Activated T-cell treated with anti-CD3 and anti-CD28 coated beads, Interleukin-2, amount 50 U/mL, for 1 hour (primary cell): ENCODE measurements at places on chromosomes 1 and 21.

DNA sequence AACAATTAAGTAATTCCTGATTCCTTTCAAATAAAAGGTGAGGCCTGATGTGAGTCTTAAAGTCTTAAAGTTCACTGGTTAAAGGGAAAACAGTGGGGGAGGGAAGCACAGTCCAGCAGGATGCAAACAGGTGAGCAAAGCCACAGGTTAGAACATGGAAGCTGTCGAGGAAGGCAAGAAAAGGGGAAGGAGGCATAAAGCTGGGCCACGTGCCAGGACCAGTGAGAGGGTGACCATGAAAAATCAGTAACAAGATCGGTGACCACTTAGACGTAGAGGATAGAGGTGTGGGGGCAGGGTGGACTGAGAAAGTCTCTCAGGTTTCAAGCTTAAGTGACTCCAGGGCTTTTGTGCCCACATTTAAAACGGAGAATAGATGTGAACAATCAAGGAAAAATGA is 231.3 kb downstream of the SETD4 start:
- DNase-seq, result no peak

GRCh38 chr21:31279986-31280385 is 64.1 kb downstream of the TIAM1 start:
- no peak for DNase-seq

GRCh38 chr1:9852004-9852403 is 28.2 kb upstream of the CLSTN1 start:
- no peak for DNase-seq

DNA sequence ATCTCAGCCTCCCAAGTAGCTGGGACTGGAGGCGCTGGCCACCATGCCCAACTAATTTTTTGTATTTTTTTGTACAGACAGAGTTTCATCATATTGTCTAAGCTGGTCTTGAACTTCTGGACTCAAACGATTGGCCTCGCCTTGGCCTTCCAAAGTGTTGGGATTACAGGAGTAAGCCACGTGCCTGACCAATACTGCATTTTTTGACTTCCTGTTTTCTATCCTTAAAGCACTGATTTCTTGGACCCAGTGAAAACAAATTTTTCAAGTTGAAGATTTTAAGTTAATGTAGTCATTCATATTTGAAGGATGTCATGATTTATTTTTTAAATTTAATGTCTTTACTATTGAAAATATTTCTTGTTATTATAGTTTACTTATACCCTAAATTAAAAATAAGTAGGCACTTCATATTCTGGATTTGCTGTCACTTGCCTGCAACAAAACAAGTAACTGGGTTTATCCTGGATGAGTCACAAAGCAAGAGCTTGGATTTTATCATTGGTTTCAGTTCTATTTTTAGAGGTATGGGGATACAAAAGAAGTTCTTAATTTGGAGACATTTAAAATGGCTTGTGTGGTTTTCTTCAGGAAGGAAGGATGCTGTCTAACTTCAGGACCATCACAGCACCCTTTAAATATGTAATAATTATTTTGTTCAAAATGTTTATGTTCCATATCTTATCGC is 2.2 kb upstream of the VPS45 start:
- no peak for DNase-seq

GRCh38 chr1:233598891-233599541 is 14.9 kb upstream of the KCNK1 start:
- no peak for DNase-seq

DNA sequence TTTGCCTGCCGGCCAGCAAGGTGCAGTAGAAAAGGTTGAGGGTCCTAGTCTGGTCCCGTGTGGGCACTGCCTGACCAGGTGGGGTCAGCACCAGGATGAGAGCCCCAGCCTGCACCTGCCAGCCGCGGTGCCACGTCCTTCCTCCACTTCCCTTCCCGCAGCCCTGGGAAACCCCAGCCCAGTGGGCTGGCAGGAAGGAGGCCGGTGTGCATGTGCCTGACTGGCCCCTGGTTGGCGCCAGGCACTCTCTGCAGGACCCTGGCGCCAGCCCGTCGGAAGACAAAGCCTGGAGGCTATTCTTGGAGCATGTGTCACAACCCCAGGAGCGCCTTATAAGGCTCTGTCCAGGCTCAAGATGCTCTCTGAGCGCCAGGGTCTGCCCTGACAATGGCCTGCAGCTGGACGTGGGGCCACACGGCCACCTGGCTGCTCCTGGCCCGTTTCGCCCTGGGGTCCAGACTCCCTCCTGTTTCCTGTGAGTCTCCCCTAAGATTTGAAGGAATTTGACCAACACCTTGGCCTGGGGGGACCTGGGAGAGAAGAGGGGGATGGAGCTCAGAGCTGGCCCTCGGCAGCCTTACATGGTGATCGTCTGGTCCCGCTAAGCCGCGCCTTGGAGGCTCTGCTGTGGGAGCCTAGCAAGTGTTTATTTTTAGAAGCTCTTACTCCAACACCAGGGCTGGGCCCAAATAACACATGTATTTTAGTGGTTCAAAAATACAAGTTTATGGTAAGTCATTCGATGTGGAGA is 31.9 kb upstream of the POFUT2 start:
- no peak for DNase-seq

DNA sequence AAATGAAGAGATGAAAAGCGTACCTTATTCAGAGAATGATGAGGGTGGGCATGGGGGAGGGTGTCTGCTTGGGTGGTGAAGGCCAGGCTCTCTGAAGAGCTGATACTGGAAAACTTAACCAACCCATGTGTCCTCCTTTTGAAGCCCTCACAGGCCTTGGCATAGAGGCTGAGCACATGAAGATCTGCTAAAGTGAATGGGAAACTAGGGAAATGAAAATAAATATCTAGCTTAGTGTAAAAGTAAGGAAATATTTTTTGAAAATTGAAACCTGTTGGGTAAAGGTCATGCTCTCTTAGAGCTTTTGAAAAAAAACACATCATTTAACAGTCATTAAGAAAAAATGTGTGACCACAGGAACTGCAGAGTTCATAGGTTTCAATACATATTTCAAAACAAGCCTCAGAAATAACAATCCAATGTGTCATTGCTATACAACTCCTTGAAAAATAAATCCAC is 40.5 kb upstream of the RALGPS2 start:
- no peak for DNase-seq

GRCh38 chr1:70384542-70384941 is 26.5 kb upstream of the CTH start:
- DNase-seq, result no peak

- no peak for DNase-seq
These were observed 43.4 kb downstream of the SHCBP1L start for GRCh38 chr1:182909578-182909977.

- no peak for DNase-seq
These were observed 105.9 kb downstream of the BCAR3 start for GRCh38 chr1:93575621-93576284.

GRCh38 chr1:211938561-211938997 is 96.8 kb downstream of the INTS7 start:
- no peak for DNase-seq

- DNase-seq, result no peak
These were observed 2.1 kb downstream of the CLCC1 start for GRCh38 chr1:108961198-108961597.

- DNase-seq, result no peak
These were observed 7.8 kb downstream of the ETS2 start for GRCh38 chr21:38813547-38813946.

DNA sequence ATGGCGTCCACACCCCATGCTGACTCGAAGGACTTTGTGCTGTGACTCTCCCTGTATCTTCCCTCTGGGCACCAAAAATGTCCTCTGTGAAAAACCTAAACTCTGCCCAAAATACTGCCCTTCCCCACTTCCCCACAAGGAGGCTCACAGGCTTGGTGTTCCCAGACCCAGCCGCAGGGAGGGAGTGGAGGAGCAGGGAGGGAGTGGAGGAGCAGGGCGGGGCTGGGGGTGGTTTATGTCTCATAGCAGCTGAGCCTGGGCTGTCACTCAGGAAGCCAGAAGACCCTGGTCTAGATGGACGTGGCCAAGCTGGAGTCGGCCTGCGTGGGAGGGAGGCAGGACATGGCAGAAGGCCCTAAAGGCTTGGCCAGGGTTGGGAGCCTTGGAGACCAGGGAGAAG is 461.7 kb downstream of the PTPRU start:
- DNase-seq, result no peak

DNA sequence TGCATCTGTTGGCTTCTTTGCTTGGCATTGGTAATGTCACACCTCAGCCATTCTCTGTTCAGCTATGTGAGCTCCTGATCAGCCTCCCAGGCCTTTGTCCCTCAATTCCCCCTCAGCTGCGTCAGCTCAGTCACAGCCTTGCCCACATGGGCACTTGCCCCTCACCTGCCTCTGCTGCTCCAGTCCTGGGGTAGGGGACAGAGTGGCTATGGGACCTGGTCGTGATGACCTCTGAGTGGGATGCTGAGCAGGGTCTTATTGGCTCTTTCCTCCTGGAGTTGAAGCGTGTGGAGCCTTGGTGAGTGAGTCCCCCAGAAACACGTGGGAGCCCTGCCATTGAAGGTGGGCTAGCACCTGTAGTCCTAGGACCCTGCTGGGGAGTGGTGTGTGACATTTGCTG is 61.4 kb upstream of the TLR5 start:
- no peak for DNase-seq

- no peak for DNase-seq
These were observed 52.7 kb downstream of the MIGA1 start for GRCh38 chr1:77831976-77832711.

DNA sequence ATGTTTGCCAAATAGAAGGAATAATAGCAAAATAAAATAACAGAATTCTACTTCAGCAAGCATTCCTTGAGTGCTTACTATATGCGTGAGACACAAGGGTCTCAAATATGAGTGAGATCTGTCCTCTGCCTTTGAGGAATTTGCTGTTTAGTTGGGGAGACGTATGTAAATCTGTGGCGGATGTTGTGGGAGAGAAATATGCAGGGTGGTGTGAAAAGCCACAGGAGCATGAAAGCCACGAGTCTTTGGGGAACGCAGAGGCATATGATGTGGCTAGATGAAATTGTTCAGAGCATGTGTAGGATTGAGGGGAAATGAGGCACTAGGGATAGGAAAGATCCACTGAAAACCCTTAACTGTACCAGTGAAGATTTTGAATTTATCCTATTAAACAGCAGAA is 244.4 kb downstream of the PBX1 start:
- DNase-seq, result no peak

- DNase-seq, result no peak
These were observed 69.5 kb downstream of the DDX20 start for GRCh38 chr1:111825217-111825616.

GRCh38 chr1:234929369-234929768 is 199.3 kb downstream of the TOMM20 start:
- DNase-seq, result no peak

GRCh38 chr1:46484783-46485490 is 4.7 kb upstream of the DMBX1 start:
- no peak for DNase-seq

GRCh38 chr1:31170486-31170735 is 69.3 kb downstream of the NKAIN1 start:
- DNase-seq, result no peak

DNA sequence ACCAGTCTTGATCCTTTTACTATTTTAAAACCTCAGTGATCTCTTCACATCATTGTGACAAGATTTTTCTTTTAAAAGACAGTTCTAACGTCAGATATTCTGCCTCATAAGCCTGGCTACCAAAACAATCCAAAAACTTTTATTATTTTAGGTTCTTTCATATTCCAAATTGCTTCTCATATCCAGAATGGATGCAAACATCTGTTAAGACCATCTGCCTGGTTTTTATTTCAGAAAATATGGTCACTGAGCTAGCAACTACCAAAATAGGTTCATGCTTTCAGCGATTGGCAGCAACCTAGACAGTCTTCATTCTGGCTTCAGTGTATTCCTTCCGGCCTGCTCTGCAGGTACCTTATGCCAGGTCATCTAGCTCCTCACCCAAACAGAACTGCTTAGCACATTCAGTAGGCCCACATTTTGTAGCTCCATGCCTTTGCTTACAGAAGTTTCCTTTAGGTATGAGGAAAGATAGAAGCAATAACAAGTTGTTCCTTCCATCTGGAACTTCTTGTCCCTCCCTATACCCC is 59.0 kb upstream of the CACYBP start:
- DNase-seq, result no peak

GRCh38 chr1:46760558-46761166 is 38.2 kb upstream of the CYP4B1 start:
- no peak for DNase-seq

DNA sequence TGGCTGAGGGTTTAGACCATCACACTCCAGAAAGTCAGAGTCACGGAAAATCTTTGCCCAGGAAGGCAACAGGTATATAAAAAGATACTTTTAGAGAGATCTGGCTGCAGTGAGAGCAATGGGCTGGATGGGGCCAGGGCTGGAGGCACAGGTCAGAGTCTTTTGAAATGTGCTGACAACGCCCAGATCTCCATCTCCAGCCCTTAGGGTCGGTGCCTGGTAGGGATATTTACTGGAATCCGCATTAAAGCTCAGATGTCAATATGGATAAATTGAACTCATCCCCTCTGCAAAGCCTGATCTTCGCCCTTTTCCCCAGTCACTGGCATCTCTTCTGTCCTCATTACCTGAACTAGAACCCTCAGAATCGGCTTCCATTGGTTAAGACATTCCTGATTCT is 82.2 kb downstream of the BCAR3 start:
- no peak for DNase-seq

- DNase-seq, result no peak
These were observed 582 bp downstream of the TRPM2 start for GRCh38 chr21:44354001-44354405.

DNA sequence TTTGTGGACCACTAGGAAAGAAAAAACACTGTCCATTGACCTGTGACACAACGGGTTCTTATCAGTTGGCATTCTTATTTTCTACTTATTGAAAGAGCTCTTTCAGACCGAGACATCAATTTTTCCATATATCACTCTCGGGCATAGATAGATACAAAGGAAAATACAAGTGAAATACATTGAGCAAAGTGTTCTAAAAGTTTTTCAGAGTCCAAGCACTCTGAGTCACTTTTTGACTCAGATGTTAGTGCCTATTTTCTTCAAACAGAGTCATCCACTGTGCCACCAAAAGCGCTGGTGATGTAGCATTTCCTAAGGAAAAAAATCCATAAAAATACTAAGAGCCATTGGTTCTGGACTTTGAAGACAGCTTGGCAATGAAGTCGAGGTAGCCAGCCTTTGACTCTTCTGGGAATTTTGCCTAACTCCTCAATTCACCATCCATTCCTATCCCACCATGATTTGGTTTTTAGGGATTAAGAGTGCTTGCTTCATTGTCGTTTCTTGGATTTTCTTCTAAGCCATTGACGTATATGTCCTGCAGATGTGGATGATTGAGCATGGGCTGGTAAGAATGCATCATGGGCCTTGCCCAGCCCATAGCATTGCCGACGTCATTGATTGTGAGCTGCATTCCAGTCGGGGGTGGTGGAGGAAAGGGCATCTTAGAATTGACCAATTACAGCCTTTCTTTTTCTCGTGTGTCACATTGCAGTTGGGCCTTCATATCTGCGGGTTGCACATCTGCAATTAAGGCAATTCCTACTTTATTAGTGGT is 10.6 kb downstream of the GALNT2 start:
- no peak for DNase-seq

- no peak for DNase-seq
These were observed 555.8 kb downstream of the DPYD start for GRCh38 chr1:97365026-97365425.

GRCh38 chr21:35034203-35034926 is 14.7 kb downstream of the RUNX1 start:
- DNase-seq, result no peak

- DNase-seq, result no peak
These were observed 42.0 kb upstream of the DMBX1 start for GRCh38 chr1:46447499-46448108.
